ENCODE measurements at places on chromosomes 5 and 9.

DNA sequence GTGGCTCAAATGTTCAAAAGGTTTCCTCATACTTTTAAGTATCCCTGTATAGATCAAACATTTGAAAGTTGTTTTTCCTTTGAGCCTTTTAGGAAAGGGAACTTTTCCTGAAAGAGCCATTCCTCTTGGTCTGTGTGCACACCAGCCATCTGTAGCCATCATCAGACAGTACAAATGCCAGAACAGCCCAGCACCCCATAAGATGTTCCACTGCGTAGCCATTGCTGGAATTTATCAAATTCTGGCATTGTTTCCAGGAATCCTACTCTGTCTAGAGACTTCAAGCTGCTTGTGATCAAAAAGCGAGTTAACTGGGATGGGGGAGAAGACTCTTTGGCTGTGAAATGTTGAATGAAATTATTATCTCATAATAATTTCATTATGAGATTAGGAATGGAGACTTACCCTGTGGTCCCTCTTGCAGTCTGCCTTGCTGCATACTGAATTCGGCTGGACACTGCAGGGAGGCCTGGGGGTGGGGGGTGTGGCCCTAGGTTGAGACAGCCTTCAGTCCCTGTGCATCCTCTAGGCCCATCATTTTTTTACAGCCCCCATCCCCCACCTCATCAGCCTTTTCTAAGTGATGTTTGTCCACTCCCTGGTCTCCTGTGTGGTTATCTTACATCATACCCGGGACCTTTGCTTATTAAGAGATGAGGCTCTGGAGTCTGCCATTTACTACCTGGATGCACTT, 99.8 kb downstream of the RALGPS1 start:
- no peak for DNase-seq

DNA sequence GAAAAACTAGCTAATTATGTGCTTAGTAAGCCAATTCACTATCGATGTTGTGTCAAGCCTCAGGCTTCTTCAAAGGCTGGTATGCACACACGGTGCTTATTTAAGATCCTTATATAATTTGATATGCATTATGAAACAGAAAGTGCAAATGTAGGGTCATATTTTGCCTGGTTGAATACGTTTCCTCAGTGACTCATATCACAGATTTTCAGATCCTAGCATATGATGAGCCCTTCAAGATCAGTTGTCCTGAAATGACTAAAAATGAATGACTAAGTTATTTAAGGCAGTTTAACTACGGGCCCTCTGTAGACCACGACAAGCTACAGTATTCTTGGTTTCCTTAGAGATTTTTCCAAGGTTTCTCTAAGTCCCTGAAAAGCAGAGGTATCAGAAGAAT, 778.3 kb downstream of the PRELID2 start:
- DNase-seq, result peak; percentile 10

DNA sequence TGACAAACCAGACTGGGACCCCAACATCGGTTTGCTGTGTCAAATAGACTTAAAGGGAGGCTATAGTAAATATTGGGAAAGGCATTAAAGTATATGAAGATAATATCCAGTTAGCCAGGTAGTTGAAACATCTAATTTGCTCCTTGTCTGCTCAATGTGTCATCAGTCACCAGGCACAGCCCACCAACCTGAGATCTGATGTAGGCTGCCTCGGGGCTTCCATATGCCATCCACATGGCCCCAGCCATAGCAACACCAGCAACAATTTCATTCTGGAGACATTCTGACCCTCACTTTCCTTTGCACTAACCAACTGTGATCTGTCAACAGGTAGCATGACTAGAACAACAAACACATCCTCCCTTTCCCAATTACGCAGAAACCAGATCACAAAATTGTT, 196.0 kb downstream of the NR2F1-AS1 start:
- no peak for DNase-seq

DNA sequence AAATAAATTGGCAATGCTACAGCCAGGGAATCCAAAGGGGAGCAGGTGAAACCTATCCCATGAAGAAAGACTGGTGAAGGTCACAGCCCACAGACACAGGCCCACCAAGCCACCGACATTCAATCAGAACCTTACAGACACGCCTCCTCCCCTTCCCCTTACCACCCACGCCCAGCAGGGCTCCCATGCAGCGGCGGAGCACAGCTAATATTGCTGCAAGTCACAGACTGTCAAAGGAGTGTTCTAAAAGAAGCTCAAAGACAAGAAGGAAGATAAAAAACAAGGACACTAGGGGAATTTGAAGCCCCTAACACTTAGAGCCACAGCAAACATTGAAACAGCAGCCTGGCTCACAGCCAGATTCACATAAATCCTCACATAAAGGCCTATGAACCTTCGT, 91.2 kb downstream of the MED10 start:
- DNase-seq, result no peak

DNA sequence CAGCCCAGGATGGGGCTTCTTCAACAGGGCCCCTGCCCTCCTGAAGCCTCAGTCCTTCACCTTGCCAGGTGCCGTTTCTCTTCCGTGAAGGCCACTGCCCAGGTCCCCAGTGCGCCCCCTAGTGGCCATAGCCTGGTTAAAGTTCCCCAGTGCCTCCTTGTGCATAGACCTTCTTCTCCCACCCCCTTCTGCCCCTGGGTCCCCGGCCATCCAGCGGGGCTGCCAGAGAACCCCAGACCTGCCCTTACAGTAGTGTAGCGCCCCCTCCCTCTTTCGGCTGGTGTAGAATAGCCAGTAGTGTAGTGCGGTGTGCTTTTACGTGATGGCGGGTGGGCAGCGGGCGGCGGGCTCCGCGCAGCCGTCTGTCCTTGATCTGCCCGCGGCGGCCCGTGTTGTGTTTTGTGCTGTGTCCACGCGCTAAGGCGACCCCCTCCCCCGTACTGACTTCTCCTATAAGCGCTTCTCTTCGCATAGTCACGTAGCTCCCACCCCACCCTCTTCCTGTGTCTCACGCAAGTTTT, 23.6 kb downstream of the PCDHGC5 start:
- peak; percentile 46 for DNase-seq

GRCh38 chr9:36152741-36153438, 16.3 kb upstream of the CCIN start:
- no peak for DNase-seq

GRCh38 chr9:124841075-124841821, 12.0 kb upstream of the WDR38 start:
- DNase-seq, result no peak

DNA sequence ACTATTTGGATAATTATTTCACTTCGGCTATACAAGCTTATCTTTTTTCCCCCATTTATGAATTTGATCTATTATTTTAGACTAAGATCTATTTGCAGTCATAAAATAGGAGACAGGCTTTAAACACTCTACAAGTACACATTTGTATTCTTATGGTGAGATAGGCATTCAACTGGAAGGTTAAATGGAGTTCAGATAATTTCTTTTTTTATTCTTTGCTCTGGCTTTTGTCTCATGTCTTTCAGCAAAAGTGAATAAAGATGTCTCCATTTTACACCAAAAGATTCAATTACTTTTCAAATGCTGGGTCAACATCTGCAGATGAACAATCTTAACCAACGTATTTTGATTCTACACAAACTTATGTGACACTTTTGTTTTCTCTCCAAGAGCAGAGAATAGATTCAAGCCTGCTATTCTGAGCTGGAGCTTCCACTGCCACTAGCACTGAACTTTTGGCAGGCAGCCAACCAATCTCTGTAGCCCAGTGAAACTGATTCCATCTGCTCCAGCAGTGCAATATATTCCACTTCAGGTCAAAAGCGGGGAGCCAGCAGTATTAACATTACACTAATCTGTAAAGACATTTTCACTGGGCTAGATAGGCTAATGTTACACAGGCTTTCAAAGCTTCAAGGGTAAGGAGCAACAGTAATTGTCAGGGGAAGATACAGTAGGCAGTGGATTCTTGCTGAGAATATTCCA, 452.0 kb upstream of the ZNF608 start:
- peak; percentile 57 for DNase-seq

DNA sequence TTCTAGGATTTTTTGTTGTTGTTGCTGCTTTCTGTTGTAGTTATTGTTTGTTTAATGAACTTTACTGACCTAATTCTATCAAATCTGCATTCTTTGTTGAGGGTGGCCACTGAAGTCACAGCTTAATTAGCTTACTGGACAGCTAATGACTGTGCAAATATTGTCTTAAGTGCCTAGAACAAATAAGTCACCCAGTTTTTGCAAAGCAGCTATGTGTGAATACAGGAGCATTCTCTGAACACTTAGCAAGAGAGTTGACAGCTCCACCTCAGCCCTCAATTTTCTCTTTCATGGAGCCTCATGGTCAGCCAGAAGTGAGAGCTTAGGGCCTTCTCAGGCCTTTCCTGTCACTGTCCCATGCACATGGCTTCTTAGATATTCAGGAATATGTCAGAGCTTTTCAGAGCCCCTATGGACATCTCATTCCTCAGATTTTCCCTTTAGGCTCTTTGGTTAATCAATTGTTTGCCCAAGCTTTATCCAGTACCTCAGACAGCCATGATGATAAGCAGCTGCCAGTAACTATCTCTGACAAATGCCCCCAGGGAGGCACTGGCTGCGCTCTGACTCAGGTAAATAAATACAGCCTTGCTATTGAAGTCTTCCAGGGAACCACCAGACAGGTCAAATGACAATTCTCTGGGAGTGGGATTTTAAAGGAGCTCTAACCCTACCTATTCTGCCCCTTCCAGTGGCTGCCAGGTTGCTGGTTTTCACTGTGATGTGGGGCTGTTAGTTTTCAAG, 241.4 kb upstream of the IL12B start:
- peak; percentile 25 for DNase-seq

DNA sequence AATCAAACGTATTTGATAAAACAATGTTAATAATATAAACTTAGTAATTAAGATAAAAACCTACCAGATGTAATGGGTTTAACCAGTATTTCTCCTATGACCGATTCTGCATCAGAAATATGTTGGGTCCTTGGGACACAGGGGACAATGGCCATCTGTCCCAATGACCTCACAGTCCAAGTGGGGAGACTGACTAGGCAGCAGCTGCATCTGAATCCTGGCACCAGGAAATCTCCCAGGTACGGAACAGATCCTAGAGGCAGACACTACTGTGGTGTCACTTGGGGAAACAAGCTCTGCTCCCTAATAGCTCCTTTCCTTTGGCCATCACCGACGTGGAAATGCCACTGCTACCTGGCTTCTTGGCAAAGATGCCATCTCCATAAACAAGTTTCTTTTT, 81.8 kb upstream of the SARDH start:
- no peak for DNase-seq

DNA sequence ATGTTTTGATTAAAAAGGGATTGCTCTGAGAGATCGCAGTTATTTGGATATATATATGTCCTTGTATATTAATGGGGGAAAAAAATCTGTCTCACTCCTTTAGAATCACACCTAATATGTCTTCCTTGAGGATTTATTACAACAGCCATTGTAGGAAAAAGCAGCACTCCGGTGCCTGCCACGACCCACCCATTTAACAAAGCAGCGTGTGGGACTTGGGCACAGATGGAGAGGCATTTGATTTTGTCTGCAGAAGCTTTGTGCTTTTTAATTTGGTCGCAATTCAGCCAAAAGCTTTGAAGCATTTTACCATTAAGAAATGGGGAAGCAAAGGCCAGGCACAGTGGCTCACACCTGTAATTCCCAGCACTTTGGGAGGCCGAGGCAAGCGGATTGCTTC, 159.2 kb downstream of the SMARCA2 start:
- no peak for DNase-seq

DNA sequence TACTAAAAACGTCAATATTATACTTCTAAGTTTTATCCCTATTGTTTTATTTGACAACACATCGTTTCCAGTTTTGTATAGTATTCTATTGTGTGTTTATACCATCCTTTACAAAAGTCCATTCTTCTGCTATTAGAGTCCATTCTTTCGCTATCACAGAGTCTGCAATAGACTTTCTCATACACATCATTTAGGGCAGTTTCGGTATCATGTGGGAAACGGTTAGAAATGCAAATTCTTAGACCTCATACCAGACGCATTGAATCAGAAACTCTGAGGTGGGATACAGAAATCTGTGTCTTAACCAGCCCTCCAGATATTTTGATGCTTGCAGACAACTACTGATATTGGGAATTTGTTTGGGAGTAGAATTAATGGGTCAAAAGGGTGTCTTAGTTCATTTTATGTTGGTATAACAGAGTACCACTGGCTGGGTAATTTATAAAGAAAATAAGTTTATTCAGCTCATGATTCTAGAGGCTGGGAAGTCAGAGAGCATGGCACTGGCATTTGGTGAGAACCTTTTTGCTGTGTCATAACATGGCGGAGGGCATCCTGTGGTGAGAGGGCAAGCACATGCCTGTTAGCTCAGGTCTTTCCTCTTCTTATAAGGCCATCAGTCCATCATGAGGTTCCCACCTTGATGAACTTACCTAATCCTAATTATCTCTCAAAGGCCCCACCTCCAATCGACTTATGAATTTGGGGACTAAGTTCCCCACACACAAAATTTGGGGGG, 21.1 kb downstream of the CARTPT start:
- no peak for DNase-seq

DNA sequence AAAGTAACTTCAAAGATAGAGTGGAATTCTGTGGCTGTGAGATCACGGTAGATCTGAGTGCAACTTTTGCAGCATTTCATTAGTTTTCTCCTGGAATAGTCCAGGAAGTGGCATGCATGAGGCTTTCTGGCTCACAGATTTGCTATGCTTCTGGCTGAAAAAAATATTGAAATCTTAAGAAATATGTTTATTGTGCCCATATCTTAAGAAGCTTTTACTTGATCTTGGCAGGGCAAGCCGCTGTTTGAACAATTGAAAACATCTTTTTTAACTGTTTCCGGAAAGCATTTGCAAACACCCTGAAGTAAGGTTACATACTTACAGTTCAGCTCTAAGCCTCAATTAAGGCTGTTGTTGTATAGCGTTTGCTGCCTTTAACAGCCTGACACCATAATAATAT, 135.7 kb upstream of the GDNF start:
- DNase-seq, result no peak

DNA sequence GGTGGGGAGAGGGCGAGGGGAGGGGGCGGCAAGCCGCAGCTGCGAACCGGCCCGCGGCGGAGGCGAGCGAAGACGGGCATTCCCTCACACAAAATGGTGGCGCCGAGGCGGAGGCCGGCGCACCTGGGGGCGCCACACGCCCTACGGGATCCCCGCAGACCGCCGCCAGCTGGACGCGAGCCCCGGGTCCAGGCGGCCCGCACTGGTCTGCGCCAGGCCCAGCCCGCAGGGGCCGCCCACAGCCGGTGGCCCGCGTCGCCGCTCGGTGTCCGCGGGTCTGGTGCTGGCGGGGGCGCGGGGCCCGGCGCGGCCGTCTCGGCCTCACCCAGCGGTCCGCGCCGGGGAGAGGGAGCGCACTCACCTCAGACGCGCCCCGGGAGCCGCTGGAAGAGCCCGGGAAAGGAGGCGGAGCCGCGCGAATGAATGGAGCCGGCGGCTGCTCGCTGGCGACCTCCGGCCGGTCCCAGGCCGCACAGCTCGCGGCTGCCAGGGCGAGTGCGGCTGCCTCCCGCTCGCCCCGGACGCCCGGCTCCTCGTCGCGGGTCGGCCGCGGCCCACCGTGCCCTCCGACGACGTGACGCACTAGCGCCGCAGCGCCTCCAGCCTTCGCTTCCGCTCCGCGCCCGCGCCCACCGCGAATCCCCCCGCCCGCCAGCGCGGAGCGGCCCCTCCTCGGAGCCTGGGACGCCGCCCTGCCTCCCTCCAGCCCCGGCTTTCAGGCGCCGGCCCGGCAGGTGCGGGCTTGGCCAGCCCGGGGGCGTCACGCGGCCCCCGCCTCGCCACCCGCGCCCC, at the start of gene FAM169A:
Gene FAM169A, minus strand, starts transcription at position 584 of the 792 bp plus-strand sequence. CDS start 24,711 bp downstream, outside the sequence.
- peak; percentile 64 for DNase-seq
